Cardiac atrium fibroblast (primary cell): ENCODE measurements at places on chromosomes 6 and 20. TPM values are rescaled to one million over a fixed set of nuclear protein-coding genes. Genes with fewer than 3 reads are reported as not detected.

CTSZ gene
- total RNA-seq: 122 and 130 TPM in 2 replicates

MEI4 gene
- total RNA-seq: not detected in 2 replicates

C6orf15 gene
- total RNA-seq: not detected in 2 replicates

AIF1 gene
- total RNA-seq: not detected in 2 replicates

KCNG1 gene
- total RNA-seq: 5.2 and 9.1 TPM in 2 replicates

TMEM217 gene
- 0.65 TPM in 1 of 2 replicates, not detected in the other for total RNA-seq
